ENCODE measurements at places on chromosomes 13 and 19. TPM values are rescaled to one million over a fixed set of nuclear protein-coding genes. Genes with fewer than 3 reads are reported as not detected.

The ANGPTL8 gene
- not detected for total RNA-seq

- no peak for DNase-seq
Measured at GRCh38 chr13:84999252-84999651, 800.0 kb downstream of the SLITRK6 start.

DNA sequence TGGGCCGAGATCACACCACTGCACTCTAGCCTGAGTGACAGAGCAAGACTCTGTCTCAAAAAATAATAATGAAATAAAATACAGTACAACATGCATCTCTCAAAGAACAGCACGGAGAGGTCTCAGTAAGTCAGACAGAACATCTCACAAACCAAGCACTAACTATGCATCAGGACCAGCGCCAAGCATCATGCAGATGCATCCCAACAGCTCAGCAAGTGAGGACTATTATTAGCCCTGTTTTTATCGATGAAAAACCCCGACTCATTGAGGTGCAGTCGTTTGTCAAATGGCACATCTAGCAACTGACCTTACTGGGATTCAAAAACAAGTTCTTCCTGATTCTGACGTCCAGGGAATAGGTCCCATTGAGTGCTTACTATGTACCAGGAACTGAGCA, 3.8 kb downstream of the C19orf47 start:
- no peak for DNase-seq

DNA sequence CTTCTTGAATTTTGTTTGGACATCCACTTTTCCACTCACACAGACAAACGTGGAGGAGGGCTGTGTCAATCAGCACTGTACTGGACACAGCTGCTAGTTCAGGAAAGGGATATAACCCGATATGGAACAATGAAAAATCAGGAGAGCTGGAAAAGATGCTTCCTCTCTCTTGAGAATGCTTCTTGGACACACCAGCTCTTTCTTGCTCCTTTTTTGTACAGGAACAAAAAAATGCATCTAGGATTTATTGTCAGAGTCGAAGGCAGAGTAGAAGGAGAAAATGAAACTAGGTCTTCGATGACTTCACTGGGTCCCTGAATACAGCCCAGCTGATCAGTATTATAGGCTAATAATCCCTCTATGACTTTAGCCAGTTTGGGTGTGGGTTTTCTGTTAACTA, 62.2 kb downstream of the PEG3 start:
- no peak for DNase-seq

- no peak for DNase-seq
Measured at GRCh38 chr13:97435794-97436193, 1.8 kb downstream of the RAP2A start.

GRCh38 chr19:2865334-2866100, 1.6 kb upstream of the ZNF556 start:
- DNase-seq: no peak

GRCh38 chr13:100447831-100448230, 140.8 kb downstream of the GGACT start:
- no peak for DNase-seq

GRCh38 chr13:23701186-23701585, 131.0 kb downstream of the TNFRSF19 start:
- no peak for DNase-seq

GRCh38 chr19:58228585-58229254, at the start of gene ZNF544:
Gene ZNF544 (plus strand): TSS chr19:58228914. CDS start chr19:58244024, 15,110 bp downstream.
- DNase-seq: peak; percentile 88

DNA sequence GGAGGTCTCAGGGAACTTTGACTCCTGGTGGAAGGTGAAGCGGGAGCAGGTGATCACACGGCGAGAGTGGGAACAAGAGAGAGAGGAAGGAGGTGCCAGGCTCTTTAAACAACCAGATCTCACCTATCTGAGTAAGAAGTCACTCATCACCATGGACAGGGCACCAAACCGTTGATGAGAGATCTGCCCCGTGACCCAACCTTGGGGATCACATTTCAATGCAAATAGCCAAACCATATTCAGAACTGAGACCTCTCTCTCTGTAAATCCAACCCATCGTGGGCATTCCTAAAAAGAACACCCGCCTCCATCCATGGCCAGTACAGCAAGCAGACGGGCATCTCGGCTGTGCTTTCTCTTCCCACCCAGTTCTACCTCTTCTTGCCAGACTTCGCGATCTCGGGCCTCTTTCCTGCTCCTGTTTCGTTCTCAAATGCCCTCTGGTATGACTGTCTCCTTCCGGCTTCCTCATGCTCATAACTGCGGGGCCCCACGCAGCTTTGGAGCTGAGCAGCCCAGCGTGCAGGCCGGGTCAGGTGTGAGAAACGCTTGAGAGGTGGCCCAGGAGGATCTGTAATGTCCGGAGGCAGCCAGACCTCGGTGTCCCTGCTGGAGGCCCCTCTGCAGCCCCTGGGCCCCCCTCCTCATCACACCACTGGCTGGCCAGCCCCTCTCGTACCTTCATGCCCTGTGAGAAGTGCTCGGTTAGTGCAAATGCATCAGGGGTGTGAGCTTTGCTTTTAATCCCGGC, 97.0 kb upstream of the GPR183 start:
- DNase-seq: no peak

DNA sequence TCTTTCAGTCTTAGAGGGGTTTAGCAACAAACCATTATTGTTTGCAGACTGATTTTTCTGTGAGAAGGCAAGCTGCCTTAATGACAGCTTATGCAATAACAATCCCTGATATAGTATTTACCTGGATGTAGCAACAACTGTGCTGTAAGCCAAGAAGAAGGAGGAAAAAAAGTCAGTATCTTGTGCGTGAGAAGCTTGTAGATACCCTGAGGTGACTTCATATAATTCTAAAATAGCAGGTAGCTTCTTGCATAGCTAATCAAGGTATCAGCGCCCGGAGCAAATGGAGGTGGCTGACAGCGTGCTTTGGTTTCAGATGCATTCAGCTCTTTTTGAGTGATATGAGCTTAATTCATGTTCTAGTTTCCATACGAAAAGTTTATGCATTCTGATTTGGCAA, 309.8 kb downstream of the KLF5 start:
- DNase-seq: no peak

DNA sequence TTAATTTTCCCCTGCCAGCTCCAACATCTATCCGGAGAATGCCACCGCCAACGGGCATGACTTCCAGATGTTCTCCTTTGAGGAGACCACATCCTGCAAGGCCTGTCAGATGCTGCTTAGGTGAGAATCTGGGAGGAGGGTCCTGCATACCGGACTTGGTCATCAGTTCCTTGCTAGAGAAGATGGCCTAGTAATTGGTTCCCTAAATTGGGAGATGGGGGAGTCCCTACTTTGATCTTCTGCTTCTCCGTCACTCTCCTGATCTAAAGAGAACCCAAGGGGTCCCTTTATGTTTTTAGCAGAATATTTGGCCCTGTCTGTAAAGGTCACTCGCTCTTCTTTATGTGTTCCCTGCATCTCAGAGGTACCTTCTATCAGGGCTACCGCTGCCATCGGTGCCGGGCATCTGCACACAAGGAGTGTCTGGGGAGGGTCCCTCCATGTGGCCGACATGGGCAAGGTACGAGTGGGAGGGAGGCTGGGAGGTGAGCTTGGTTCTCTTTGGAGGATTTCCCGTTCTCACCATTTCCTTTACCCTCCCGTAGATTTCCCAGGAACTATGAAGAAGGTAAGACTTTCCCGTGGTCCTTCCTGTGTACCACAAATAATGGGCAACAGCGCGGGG, 54.1 kb upstream of the ADGRE1 start:
- DNase-seq: no peak

DNA sequence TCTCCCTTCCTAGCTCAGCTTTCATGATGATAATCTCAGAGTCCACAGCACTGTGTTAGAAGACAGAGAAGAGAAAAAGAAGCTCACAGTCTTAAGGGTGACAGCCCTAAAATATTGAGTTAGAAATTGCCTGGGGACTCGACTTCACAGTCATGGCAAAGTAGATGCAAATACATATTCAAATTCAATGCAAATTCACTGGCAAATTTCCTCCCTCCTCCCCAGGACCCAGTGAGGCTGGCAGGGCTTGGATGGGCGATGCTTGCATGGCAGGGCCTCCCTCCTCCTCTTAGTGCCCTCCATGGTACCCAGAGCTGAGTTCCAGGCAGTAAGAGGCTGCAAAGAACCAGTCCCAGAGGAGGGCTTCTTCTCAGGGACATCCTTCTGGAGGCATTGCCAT, 115.6 kb upstream of the UQCRFS1 start:
- no peak for DNase-seq

GRCh38 chr13:110637747-110638146, 22.4 kb downstream of the NAXD start:
- no peak for DNase-seq

- no peak for DNase-seq
Measured at GRCh38 chr13:67130444-67130843, 99.7 kb downstream of the PCDH9 start.

DNA sequence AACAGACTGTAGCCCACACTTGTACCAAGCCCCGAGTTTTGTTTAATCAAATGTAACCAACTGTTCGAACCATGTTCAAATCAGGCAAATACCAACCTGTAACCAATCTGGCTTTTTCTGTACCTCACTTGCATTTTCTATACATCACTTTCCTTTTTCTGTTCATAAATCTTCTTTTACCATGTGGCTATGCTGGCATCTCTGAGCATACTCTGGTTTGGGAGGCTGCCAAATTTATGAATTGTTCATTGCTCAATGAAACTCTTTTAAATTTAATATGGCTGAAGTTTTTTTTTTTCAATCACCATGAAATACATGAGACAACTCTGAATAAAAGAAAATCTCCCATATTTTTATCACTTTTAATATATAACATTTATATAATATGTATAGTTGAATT, 256.1 kb downstream of the SLITRK6 start:
- no peak for DNase-seq

The RHPN2 gene
- 8.1 TPM for total RNA-seq

The IGLON5 gene
- 13.3 TPM for total RNA-seq

DNA sequence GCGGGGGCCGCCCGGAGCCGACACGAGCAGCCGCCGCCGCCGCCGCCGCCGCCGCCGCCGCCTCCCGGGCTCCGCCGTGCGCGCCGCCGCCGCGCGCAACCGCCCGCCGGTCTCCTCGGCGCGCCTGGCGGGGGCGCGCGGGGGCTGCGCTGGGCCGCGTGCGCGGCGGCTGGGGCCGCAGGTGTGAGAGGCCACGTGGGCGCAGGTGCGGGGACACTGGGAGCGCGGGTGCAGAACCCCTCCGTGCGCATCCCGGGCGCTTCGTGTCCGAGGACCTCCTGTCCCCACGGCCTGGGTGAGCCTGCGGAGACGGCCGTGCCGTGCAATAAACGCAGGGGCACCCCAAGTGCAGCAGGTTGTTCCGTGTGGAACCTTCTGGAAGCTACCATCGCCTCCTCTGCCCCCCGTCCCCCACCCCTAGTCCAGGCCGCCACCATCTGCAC, at the start of gene LINGO3:
TSS of gene LINGO3 (minus strand) at position 41 of the 443 bp plus-strand sequence. CDS start 16,378 bp downstream, outside the sequence.
- DNase-seq: no peak

The FUT1 gene
- total RNA-seq: 3.6 TPM

GRCh38 chr13:72726726-72727416, 558 bp downstream of the MZT1 start:
- DNase-seq: peak; percentile 44

- DNase-seq: no peak
Measured at GRCh38 chr13:65856431-65856830, 1373.7 kb downstream of the PCDH9 start.

- peak; percentile 39 for DNase-seq
Measured at GRCh38 chr13:30105381-30105780, 202.0 kb downstream of the KATNAL1 start.

The ADAT3 gene
- 10.6 TPM for total RNA-seq

The VSIG10L gene
- 12.0 TPM for total RNA-seq

DNA sequence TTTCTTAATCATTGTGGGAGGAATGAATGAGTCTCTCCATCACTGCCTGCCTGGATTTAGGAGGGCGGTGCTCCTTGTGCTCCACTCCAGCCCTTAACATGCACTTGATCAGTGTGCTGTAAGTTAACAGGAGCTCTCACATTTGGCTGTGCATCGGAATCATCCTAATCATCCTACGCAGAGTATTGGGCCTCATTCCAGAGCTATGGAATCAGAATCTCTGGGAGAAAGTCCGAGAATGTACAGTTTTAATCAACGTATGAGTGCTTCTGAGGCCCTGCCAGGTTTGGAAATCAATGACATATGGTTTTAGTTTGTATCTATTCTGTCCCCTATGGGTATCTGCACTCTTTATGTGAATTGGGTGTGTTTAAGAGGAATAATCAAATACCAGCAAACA, 34.9 kb upstream of the DCLK1 start:
- DNase-seq: no peak

The KLHL1 gene
- 0.87 TPM for total RNA-seq

The PRKD2 gene
- 35.4 TPM for total RNA-seq

- peak; percentile 72 for DNase-seq
Measured at GRCh38 chr19:53357821-53358581, 7.5 kb upstream of the ZNF525 start.

- no peak for DNase-seq
Measured at GRCh38 chr19:3367628-3368440, 1.5 kb downstream of the NFIC start.

The RPS16 gene
- total RNA-seq: 628 TPM

DNA sequence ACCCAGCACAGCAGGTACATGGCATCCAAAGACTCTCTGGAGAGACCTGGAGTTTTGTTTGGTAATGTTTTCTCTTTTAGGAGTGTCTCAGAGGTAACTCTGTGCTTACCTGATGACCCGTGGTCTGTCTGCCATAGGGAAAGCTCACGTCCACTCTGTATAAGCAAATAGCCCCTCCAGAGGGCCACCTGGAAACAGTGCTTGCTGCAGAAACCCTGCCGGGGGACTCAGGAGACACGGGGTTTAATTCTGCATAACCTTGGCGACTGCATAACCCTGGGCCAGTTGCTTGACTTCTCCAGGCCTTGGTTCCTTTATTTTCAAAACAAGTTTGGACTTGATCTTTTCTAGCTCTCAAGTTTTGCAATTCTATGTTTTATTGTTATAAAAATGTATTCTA, 187.2 kb upstream of the SOX1 start:
- no peak for DNase-seq

The COL4A2 gene
- total RNA-seq: 89.9 TPM

GRCh38 chr19:22530042-22530441, 104.1 kb upstream of the ZNF492 start:
- no peak for DNase-seq

The PPFIA3 gene
- 9.2 TPM for total RNA-seq

The SHANK1 gene
- total RNA-seq: 4.5 TPM

The CGB5 gene
- total RNA-seq: not detected

DNA sequence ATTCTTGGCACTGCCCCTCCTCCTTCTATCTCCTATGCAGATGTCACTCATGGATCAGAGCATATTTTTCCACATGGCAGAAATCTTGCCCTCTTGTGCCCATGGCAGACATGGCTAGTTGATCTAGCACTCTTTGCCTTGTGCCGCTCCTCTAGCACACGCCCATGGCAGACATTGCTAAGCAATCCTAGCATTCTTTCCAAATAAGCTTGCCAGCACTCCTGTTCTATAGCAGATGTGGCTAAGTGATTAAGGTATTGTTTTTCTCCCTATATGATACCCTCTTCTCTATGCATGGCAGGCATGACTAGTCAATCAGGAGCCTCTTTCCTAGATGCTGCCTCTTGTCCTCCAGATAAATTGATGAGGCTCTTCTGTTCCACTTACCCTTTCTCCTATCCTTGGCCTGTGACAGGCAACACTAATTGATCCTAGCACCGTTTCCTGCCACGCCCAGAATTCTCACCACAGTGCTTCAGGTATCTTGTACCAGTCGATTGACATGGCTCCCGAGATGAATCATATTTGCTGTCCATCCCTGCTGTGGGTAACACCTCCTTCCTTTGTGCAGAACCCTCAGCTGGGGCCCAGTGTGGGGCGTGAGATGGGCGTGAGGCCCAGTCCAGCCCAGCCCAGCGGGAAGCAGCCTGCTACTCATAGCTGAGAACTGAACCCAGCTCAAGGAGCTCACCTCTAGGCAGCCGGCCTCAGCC, 26.9 kb downstream of the TMED1 start:
- no peak for DNase-seq

- no peak for DNase-seq
Measured at GRCh38 chr13:102911336-102911735, 65.5 kb downstream of the ERCC5 start.
